ENCODE measurements at places on chromosomes 2 and 18. TPM values are rescaled to one million over a fixed set of nuclear protein-coding genes. Genes with fewer than 3 reads are reported as not detected.

DNA sequence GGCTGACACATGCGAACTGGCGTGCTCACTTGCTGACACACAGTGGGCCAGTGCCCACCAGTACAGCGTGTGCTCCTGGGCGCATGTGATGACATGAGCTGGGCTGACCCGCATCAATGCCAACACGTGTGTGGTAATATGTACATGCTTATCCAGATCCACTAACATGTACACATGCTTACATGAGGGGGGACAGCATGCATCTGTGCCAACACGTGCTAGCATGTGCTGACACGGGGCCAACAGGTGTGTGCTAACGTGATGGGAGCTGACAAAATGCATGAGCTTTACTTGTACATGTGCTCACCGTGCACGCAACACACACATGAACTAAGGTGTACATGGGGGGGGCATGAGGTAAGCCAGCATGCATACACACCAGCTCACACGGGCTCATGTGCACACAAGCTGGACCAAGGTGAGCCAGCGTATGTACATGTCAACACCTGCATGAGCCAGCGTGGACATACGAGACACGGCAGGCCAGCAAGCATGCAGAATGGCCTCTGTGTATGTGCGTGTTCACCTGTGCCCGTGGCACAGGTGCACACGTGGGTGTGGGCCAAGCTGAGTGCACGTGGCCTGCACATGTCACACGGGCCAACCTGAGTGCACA lies 28.5 kb downstream of the GPC1 start:
- no peak for DNase-seq

The RGPD4 gene
- total RNA-seq, result not detected

DNA sequence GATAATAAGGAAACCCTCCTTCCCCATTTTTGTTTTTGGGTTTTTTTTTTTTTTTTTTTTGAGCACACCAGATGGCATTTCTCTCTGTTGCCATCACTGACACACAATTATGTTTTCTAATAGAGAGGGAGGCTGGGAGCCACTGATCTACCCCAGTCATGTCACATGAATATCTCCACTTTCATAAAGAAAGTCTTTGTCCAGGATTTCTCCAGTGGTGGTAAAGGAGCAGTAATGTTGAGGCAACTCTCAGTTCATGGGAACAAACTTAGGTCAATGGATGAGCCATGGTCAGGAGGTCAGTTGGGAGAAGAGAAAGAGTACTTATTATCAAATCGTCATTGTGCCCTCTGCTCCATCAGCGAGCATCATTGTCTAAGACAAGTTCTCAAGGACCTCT lies 603.7 kb downstream of the ARHGAP15 start:
- no peak for DNase-seq

The SNORC gene
- total RNA-seq, result 4.1 TPM

- DNase-seq, result no peak
Measured at GRCh38 chr2:221853297-221853696, 281.2 kb upstream of the EPHA4 start.

The TMEM247 gene
- not detected for total RNA-seq

All from MG63 (cell line).